ENCODE measurements at places on chromosomes 3 and 15. TPM values are rescaled to one million over a fixed set of nuclear protein-coding genes. Genes with fewer than 3 reads are reported as not detected.

Gene XIRP1
- 0.03 TPM for polyA plus RNA-seq

Gene UBE3A
- polyA plus RNA-seq, result 122 TPM

Gene GOLGA6D
- polyA plus RNA-seq, result not detected

Gene GYG1
- polyA plus RNA-seq, result 34.4 TPM

Gene ZNF385D
- polyA plus RNA-seq, result not detected

Gene ZNF660
- polyA plus RNA-seq, result not detected

Gene DISP2
- polyA plus RNA-seq, result not detected

Gene MLH1
- polyA plus RNA-seq, result 15.6 TPM

Gene CXCR6
- 6.1 TPM for polyA plus RNA-seq

Gene EPHB3
- 0.79 TPM for polyA plus RNA-seq

Gene SHISA5
- 470 TPM for polyA plus RNA-seq

Gene PLSCR5
- polyA plus RNA-seq, result not detected

Gene PAQR5
- not detected for polyA plus RNA-seq

Gene CTXN2
- not detected for polyA plus RNA-seq

Gene CHRNA3
- not detected for polyA plus RNA-seq

Gene NGLY1
- 52.0 TPM for polyA plus RNA-seq

Gene ADAMTSL3
- not detected for polyA plus RNA-seq

Gene ROBO2
- not detected for polyA plus RNA-seq

Gene TPRG1
- polyA plus RNA-seq, result 8.2 TPM

Gene TEX55
- not detected for polyA plus RNA-seq

Gene PLSCR4
- polyA plus RNA-seq, result not detected

Gene UQCC5
- polyA plus RNA-seq, result 27.1 TPM

Gene UPK1B
- not detected for polyA plus RNA-seq

Gene ACSBG1
- not detected for polyA plus RNA-seq

Gene TMEM212
- polyA plus RNA-seq, result not detected

Gene MB21D2
- polyA plus RNA-seq, result 8.6 TPM

Gene MBD4
- 36.6 TPM for polyA plus RNA-seq

Gene C3orf70
- polyA plus RNA-seq, result not detected

Gene ACAN
- polyA plus RNA-seq, result 0.02 TPM

Gene GHRL
- 0.75 TPM for polyA plus RNA-seq

Gene FEZF2
- not detected for polyA plus RNA-seq

Gene SMAD6
- polyA plus RNA-seq, result not detected

Gene SI
- polyA plus RNA-seq, result not detected

Gene KNG1
- polyA plus RNA-seq, result not detected

Gene XYLB
- polyA plus RNA-seq, result 0.22 TPM

Gene ZIC4
- polyA plus RNA-seq, result not detected

Gene RAD18
- 11.9 TPM for polyA plus RNA-seq

All from CD4-positive, alpha-beta memory T cell (primary cell).